ENCODE measurements at places on chromosomes 12 and 14.
A peak's percentile ranks its signal among the peaks of the same experiment; 100 is the strongest.

DNA sequence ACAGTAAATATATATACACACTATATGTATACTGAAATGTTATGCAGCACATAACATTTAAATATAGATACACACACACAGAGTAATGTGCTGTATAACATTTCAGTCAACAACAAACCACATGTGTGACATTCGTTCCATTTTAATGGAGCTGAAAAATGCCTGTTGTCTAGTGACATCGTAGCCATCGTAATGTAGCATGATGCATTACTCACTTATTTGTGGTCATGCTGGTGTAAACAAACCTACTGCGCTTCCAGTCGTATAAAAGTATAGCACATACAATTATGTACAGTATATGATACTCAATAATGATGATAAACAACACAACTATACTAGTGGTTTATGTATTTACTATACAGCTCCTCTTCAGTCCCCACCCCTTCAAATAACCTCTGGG lies 119.0 kb upstream of the SLC38A4 start:
- DNase-seq, result no peak

DNA sequence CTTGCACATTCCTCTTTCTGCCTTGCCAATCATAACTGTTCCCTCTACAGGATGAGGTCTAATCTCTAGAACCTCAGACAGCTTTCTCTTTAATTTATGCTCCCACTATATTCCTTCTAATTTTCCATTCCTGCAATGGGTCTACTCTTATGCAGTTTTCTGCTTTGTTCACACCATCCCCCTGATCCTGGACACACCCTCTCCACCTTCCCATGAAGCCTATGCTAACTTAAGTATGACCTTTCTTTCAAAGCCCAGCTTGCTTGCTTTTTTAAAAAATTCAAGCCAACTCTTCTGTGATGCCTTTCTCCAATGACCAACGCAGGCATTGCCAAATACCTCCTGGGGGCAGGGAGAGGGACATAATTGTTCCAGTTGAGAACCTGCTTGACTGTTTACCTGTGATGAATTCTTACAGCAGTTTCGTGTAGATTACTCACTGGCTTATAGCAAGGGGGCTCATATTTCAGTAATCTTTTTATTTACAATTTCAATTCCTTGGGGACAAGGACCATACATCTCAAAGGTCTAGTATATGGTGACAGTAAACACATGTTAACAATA lies 7.8 kb downstream of the SLC38A1 start:
- no peak for DNase-seq

DNA sequence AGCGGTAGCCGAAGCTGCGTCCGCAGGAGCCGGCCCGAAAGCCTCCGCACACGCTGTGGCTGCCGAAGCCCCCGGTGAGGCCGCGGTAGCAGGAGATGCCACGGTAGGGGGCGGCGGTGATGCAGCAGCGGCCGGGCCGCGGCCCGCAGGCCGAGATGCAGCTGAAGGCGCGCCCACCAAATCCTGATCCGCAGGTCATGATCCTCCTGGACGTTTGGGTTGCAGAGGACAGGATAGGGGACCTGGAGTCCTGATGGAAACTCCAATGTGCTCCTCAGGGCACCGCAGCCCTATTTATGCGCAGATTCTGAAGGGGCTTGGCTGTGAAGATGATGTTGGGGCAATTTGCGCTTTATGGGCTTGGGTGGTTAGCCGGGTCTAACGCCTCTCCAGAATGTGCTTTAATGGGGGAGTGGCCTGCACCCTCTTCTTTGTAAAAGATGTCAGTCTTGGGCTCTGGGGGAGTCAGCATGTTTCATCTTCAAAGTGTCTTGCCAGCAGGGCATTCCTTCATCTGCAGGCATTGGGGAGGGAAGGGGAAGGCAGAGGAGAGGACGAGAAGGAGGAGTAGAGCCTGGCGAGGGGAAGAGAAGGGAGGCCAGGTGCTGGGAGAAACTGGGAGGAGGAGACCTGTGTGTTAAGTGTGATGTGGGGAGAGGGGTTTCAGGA lies at the start of gene KRT81:
KRT81 (minus strand) TSS at position 268 of the 669 bp plus-strand sequence; CDS start at position 199, 69 bp downstream.
- DNase-seq, result no peak

GRCh38 chr14:65506801-65507200 lies 94.3 kb downstream of the FUT8 start:
- DNase-seq, result no peak

- DNase-seq, result no peak
Measured at GRCh38 chr12:46127656-46128055, 137.3 kb upstream of the SCAF11 start.

GRCh38 chr12:94157981-94158411 lies 9.6 kb downstream of the PLXNC1 start:
- peak; percentile 43 for DNase-seq

GRCh38 chr12:68844788-68845695 lies 37.1 kb downstream of the MDM2 start:
- no peak for DNase-seq

GRCh38 chr12:3523728-3524127 lies 32.7 kb downstream of the PRMT8 start:
- no peak for DNase-seq

- DNase-seq, result no peak
Measured at GRCh38 chr12:58395470-58395869, 454.1 kb downstream of the ATP23 start.

DNA sequence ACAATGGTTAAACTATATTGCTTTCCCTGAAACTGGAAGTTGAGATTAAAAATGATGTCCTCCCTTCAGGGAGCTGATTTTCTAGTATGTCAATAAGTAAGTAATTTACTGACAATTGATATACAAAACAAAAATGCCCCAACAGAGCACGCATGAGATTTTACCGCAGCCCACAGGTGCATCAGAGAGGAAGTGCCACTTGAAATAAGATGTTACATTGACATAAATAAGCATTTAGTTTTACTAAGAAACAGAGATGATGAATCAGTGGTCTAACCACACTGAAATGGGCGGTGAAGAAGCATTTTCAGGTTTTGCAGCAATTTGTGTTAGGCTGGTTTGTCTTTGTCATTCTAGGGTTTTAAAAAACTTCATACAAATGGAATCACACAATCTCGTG lies 8.8 kb upstream of the CLECL1 start:
- DNase-seq, result peak; percentile 92

- DNase-seq, result no peak
Measured at GRCh38 chr12:123896767-123897166, 75.9 kb downstream of the CCDC92 start.

- DNase-seq, result no peak
Measured at GRCh38 chr14:44446965-44447364, 60.1 kb downstream of the FSCB start.

- no peak for DNase-seq
Measured at GRCh38 chr12:130333341-130333740, 4.3 kb upstream of the PIWIL1 start.

DNA sequence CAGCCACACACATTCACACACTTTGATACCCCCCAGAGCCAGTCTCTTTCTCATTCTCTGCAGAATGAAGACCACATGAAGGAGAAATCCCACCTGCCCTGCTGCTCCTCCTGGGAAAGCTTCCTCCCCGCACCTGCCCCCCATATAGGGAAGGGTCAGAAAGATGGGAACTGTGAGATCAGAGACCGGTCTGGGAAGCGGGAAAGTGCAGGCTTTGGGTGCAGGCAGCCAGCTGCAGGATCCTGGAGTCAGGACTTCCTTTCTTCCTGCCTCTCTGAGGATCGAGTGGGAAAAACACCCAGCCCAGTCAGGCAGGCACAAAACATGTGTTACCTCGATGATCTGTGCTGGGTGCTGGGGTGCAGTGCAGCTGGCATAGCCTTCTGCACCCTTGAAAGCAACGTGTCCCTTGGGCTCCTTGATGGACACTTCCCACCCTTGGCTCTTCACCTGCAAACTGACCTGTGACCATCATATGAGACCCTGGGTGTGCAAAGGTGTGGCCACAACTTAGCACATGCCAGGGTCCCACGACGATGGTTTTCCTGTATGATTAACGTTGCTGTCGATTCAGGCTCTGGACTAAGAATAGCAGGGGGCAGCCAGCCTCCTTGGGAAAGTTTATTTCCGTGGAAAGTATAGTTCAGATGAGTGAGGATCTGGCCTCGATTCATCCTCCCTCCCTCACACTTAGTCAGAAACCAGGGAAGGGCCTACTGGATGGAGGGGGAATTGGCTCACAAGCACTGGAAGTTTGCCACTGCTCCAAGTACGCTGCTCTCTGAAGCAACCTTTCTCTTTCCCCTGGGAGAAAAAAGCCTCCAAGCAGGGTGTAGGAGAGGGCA lies 105.4 kb upstream of the MED13L start:
- DNase-seq, result no peak

DNA sequence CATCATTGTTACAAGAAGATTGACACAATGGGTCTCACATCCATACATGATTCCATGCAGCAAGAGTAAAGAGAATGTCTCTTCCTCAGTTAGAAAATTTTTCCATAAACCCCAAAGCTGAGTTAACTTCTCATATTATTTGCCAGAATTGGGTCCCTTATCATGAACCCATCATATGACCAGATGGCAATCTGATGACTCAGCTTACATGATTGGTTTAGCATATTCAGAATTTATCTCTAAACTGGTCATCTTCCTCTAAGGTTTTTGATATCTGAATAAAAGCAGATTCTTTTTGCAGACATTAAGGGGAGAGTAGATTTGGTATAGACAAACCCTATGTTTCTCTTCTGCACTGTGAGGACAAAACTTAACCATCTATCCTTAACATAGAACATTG lies 174.9 kb downstream of the PIK3C2G start:
- DNase-seq, result no peak

DNA sequence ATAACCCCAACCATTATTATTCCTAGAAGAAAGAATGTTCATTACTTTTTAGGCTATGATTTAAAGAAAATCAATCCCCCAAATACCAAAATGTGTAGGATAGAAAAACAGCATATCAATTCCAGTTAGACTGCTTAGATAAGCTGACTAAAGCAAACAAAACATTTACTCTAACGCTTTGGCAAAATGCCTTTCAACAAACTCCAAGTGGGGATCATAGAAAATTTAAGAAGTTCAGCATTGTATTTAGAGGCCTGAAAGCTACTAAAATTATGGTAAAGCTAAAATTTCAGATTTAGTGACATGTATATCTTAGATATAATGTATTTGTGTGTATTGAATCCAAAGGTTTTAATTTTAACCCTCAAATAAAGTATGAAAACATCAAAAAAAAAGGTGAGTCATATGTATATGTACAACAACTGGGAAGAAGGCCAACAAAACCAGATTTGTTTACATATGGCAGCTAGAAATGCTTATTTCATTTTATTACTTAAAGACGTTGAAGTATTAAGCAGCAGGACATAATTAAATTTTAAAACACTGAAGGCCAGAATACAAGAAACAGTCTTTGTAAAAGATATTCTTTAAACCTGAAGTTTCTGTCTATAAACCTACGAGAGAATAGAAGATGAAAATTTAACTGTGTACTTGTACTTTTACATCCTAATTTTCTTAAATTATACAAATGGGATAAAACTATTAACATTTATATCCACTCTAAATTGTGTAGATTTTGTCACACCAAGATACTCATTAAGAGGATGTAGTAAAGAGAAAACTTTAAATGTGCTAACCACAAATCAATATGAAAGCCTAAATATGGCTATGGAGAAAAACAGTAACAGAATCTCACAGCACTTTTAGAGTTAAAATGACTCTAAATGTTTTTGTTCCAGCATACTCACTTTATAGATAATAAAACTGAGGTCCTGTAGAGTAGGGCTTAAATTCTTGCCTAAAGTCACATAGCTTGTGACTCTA lies 71.4 kb downstream of the SLC41A2 start:
- DNase-seq, result no peak

- DNase-seq, result no peak
Measured at GRCh38 chr14:52910572-52910971, 40.3 kb downstream of the FERMT2 start.

DNA sequence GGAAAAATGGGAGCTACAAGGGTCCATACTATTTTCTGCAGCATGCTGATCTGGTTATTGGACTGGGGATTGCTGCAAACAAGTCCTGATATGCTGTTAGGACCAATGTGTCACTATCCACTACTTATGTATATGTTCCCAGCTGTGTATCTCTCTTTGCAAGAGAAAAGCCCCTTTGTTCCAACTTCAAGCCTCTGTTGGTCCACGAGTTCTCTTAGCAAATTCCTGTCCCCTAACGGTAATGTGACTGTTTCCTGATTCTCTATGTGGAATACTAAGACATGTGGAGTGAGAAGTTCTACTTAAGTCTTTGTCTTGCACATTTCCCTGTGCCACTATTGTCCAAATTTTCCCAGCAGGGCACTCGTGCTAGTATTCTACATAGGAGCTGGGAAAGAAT lies 557.7 kb downstream of the FSCB start:
- DNase-seq, result no peak

DNA sequence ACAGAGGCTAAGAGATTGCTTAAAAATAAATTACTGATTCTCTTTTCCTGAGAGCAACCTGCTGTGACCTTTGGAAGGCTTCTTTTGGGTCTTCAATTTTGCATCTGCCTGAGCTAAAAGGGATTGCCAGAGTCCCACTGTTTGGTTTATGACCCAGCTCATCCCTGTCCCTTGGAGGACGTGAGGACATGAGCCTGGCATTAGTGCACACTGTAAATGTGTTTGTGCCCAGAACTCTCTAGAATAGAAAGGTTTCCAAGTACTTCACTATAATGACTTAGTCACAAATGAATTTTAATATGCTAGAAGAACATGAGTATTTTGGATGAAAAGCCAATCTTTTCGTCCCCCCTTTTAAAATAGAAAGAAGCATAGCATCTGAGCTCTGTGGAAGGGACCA lies 47.1 kb upstream of the CDKN3 start:
- DNase-seq, result no peak

DNA sequence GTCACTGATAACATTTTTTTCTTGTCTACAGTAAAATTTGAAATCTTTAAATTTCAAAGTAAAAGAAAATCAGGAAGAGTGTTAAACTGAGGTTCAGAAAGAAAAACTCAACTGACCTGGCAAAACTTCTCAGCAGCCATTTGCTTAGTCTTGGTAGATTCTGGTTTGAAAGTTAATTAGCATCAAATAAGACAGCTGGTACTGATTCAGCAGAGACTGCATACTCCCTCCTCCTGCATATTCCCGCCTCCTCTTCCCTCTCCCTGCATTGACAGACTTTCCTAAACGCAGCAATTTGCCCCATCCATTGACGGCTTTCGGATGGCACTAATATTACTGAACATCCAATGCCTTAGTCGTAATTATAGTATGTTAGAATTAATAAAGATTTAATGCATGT lies 520.8 kb downstream of the FLRT2 start:
- DNase-seq, result no peak

DNA sequence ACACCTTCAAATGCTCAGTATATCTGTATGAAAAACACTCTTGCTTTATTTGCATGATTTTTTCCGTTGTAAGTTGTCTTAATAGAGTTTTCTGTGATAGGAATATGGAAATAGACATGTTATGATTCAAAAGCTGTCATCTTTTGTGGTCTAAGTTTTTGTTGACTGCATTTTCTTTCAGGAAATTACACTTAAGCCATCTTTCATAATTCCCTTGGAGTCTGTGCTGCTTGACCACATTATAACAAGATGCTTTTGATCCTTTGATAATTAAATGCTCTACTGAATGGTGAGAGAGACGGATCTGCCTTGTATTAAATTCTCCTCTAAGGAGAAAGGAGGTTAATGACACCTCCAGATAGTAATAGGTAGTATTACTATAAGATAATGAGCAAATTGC lies 272.8 kb upstream of the DAAM1 start:
- no peak for DNase-seq

- no peak for DNase-seq
Measured at GRCh38 chr12:1740161-1740948, 49.5 kb downstream of the ADIPOR2 start.
